ENCODE measurements at places on chromosomes 2 and 18.

DNA sequence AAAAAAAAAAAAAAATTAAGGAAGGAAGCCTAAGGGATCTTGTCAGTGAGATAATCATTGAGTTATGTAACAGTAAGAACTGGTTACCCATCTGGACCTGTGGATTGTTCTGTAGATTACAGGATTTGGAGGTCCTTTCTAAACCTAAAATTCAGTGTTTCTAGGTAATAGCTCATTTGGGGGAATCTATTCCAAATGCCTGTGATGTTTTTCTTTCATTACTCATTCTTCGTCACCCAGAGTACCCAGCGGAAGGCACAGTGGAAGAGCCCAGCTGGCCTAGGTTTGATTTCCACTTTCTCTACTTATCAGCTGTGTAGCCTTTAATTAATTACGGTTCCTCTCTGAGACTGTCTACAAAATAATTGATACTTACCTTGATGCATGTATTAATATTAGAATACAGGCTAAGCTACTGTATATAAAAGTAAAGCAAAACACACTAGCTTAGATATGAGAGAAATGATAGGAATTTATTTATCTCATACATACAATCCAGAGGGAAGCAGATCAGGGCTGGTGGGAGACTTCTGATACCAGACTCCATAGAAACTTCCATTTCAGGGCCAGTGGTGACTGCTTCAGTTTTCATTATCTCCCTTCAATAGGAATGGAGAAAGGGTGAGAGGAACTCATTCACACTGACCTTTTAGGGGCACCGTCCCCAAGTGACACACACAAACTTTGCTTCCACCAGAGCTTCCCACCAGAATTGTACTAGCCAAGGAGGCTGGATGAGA is 115.8 kb upstream of the NOSTRIN start:
- DNase-seq, result no peak

GRCh38 chr2:180463608-180464007 is 456.5 kb upstream of the CWC22 start:
- DNase-seq, result no peak

GRCh38 chr2:30046979-30047378 is 99.8 kb upstream of the YPEL5 start:
- DNase-seq, result no peak

GRCh38 chr2:222309766-222310165 is 11.0 kb upstream of the PAX3 start:
- no peak for DNase-seq

DNA sequence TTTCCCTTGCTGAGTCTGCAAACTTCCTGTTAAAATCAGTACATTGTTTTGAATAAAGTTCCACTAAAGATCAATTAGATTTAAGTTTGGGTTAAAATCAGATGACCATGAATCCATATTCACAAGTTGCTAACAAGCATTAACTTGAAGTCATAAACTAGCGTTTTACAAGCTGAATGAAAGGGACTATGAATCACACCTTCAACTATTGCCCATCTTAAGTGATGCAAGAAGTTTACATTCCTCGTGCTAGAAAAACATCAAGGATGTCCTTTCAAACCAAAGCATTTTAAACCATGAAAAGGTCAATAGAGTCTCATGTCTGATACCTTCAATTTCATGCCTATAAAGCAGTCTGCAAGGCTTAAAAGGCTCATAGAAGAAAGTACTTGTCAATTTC is 257.2 kb upstream of the SYT4 start:
- DNase-seq, result no peak

GRCh38 chr2:117128461-117128860 is 686.0 kb upstream of the DDX18 start:
- DNase-seq, result no peak

- DNase-seq, result no peak
Measured at GRCh38 chr2:204885747-204886146, 340.5 kb downstream of the PARD3B start.

DNA sequence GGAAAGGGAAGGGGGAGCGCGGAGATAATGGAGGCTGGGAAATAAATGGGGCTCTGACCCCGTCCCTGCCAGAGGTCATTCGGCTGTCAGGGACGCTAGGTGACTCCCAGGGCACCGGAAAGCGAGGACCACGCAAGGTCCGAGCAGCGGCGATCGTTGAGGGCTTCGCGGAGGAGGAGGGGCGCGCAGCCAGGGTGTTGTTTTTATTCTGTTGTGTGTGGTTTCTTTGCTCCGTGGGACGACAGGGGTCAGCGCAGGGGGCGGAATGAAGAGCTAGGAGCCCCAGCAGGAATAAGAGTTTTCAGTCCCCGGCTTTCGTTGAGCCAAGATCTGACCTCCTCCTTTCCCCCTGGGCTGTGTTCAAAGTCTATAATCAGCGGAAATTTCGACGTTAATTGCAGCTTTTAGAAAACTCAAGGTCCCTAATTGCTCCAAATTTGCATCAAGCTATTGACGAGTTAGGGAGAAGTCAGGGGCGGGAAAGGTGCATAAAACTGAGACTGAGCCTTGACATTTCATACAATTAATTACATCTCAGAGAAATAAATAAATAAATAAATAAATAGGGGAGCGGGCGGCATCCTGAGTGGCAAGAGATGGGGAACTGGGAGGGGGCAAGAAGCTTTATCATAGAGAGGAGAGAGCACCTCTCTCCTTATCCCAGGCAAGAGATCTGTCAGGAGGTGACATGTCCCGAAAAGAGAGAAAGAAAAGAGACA is 2.2 kb downstream of the GAD1 start:
- no peak for DNase-seq

DNA sequence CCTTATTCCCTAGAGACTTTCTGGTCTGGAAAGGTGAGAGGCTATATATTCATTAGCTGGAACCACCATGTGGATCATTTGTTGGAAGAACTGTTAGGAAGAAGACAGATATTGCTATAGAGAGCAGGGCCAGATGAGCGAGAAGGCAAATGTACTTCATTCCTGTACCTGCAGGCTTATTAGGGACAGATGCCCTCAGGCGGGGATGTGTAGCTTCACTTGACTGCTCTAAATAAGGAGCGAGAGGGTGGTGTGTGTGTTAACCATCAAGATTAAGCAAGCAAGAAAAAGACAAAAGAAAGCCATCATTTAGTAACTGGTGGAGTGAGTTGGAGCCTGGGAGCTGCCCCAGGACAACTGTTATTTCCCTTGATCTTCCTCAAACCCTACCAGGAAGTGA is 36.4 kb downstream of the NEDD4L start:
- DNase-seq, result no peak

DNA sequence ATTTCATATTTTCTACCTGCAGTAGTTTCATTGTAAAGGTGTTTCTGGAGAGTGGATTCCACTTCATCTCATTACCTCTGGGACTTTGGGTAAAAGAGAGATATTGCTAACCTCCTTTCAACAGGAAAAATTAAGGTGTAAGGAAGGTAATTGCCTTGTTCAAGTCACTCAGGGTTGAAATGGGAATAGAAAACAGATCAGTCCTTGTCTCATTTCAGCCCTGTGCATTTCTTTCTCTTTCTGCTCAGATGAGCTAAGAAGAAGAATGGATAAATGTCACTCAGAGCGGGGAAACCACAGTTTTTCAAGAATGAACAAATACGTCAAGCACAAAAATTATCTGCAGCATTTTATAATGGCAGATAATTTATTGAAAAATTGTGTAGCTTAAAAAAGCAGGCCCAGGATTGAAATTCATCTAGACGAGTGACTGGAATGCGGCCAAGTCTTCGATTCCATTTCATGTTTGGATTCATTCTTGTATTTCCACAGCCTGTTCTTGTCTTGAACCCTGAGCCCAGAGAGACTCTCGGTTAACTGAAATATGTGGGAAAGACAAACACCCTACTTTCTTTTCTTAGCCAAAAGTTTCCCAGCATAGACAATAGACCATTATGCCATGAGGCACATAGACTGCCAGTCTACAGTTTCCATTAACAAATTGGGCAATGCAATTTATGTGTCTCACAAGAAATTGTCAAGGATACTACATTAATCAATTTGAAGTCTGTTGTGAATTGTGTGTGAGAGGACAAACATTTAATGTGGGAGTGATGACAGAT is 107.9 kb downstream of the POLE4 start:
- no peak for DNase-seq

GRCh38 chr2:206164261-206164862 is 4.7 kb downstream of the EEF1B2 start:
- no peak for DNase-seq
